SK-N-MC (cell line): ENCODE measurements at places on chromosomes 6 and 20.

GRCh38 chr20:1805161-1805581 lies 90.0 kb upstream of the SIRPA start:
- no peak for DNase-seq

DNA sequence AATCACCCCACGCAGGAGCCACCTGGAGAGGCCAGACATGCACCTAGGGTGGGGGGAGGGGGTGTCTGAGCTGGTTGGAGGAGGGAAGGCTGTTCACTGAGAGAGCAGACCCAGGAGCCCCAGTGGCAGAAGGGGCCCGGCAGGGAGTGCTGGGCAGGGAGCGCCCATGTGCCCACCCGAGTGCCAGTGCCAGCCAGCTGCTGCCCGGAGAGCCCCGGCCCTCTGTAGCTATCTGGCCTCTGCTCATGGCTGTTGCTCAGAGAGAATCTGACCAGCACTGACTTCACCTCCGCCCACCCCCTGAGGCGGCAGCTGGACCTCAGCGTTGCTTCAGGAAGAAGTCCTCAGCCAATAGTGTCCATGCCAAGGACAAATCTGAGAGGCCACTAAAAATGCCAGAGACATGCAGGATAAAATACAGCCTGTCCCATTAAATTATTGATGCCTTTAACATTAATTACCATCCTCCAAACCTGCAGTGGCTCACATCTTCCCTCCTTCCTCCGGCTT lies 22.8 kb downstream of the SLC17A9 start:
- no peak for DNase-seq

DNA sequence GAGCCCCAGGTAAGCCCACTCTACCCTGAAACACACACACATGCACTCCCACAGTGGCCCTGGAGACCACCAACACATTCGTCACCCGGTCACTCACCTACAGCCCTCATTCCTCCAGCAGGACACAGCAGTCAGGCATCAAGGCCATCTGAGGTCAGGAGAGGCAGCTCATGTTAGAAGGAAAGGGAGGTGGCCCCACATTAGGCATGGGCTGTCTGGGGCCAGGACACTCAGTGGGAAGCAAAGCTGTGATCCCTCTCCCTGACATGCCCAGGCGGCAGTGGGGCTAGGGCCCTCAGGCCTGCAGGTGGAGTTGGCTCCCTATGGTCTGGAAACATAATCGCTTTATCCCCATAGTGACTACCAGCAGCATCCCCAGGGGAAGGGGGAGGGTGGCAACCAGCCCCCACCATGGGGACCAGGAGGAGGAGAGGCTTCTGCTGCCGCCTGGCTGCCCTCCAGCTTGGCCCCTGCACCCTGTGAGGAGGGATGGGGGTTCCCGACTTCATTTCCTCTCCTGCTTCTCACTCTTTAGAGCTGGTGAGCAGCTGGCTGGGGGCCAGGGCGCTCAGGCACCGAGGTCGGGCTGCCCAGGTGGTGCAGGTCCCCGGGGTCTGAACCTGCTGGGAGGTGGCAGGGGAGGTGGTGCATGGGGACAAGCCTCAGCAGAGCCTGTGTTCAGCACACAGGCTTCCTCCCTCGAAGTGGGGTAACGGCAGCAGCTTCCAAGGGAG lies 76.6 kb upstream of the CST7 start:
- no peak for DNase-seq

DNA sequence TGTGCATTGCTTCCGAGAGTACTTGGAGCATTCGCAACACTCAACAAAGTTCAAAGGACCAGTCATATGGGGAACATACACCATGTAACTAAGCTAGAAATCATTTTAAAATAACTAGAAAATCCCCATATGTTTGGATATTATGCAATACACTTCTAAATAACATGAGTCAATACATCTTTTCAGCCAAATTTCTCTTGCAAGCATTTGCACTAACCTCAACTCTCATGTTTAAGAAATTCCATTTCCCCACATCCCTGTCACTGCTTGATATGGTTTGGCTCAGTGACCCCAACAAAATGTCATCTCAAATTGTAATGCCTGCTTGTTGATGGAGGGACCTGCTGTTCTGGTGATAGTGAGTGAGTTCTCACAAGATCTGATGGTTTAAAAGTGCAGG lies 85.7 kb upstream of the CST7 start:
- DNase-seq: no peak

GRCh38 chr20:47691625-47692024 lies 93.7 kb downstream of the SULF2 start:
- no peak for DNase-seq

DNA sequence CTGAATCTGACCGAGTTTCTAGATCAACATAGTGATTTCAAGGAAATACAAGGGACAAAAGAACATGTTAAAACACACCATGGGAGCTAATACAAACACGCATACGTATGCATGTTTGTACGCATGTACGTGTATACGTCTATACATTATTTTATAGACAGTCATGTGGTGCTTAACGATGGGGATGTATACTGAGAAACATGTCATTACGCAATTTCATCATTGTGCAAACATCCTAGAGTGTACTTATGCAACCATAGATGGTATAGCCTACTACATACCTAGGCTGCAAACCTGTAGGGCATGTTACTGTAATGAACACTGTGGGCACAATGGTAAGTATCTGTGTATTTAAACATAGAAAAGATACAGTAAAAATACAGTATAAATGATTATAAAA lies 25.0 kb upstream of the NELFCD start:
- DNase-seq: peak; percentile 18

- no peak for DNase-seq
These were observed 179.1 kb downstream of the THBS2 start for GRCh38 chr6:169074526-169074925.

DNA sequence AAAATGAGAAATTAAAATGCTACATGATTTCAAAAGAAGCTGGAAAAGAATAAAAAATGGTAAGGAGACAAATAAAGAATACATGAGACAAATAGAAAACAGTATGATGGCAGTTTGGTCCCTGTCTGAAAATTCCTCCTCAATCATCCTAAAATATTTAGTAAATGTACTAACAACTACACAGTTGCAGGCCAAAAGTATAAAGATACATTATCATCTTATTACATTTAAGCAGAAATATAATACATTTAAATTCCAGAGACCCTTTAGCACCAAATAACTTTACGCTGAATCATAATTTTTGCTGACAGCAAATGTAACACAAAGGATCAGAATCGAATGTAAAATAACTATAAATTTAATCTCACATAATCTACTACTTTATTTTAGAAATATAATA lies 4.4 kb downstream of the HMGCLL1 start:
- DNase-seq: no peak

GRCh38 chr6:72650081-72650745 lies 28.3 kb downstream of the KCNQ5 start:
- DNase-seq: no peak

DNA sequence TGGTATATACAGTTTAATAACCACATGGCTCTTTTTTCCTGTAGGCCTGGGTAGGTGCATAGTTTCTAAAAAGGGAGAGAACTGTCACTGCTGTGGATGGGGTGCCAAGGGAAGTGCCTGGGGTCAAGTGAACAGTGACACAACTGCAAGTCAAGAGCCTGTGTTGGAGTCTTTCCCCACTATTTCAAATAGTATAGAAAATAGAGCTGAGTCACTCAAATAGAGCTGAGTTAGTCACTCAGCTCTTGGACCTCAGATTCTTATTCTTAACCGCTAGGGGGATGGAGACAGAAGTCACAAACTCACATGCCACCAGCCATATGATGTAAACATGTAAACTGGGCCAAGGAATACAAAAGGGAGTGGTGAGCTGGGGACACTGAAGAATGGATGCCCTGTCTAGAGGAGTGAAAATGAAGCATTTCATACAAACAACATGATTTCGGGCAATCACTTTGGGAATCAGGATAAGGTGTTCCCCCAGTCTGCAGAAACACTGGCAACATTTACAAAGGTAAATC lies 2.1 kb downstream of the NQO2 start:
- DNase-seq: no peak

DNA sequence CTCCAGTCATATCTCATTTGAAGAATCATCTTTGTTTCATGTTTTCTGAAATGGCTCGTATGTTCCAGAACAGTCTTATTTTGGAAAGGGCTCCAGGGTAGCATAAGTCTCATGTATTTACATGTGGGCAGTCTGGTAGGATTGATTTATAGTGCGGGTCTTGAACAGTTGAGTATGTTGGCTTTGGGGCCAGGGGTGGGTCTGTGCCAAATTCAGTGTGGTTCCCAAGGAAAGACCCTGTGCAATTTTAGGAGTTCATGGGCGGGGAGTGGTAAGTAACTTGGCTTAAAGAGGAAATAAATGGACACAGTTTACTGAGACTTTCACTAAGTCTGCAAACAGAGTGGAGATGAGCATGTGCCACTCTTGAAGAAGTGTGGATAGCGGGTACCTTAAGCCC lies 7.7 kb downstream of the FNDC1 start:
- DNase-seq: no peak

GRCh38 chr6:122995921-122996793 lies at the start of gene CLVS2:
TSS of gene CLVS2 (plus strand) at chr6:122996235. CDS start at chr6:122997778, 1,543 bp downstream.
- no peak for DNase-seq

DNA sequence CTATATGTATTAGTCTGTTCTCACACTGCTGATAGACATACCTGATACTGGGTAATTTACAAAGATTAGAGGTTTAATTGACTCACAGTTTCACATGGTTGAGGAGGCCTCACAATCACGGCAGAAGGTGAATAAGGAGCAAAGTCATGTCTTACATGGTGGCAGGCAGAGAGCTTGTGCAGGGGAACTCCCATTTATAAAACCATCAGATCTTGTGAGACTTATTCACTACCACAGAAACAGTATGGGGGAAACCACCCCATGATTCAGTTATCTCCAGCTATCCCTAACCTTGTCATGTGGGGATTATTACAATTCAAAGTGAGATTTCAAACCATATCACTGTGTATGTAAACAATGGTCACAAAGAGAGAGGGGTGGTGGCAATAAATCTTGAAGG lies 6.6 kb downstream of the CST8 start:
- no peak for DNase-seq

DNA sequence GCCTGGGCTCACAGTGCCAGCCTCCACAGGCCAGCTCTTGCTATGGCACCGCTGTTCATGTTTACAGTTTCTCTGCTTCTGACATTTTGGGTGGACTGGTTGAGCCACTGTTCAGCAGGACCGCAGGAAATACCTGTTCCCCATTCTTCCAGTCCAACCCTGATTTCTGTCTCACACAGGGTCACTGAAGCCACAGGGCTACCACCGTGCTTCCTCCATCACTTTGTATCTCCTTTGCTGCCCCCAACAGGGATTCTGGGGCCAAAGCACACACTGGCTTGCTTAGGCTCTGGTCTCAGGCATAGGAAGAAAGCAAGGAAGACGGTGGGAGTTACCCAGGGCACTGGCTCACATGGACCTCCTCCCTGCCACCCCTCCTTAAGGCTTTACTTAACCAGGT lies 164.5 kb downstream of the UNC5CL start:
- no peak for DNase-seq

- DNase-seq: no peak
These were observed 160.1 kb downstream of the DLL1 start for GRCh38 chr6:170130771-170131241.

GRCh38 chr20:58720890-58721289 lies 28.3 kb downstream of the NPEPL1 start:
- DNase-seq: no peak

- no peak for DNase-seq
These were observed 43.8 kb downstream of the BMP6 start for GRCh38 chr6:7769702-7770101.

DNA sequence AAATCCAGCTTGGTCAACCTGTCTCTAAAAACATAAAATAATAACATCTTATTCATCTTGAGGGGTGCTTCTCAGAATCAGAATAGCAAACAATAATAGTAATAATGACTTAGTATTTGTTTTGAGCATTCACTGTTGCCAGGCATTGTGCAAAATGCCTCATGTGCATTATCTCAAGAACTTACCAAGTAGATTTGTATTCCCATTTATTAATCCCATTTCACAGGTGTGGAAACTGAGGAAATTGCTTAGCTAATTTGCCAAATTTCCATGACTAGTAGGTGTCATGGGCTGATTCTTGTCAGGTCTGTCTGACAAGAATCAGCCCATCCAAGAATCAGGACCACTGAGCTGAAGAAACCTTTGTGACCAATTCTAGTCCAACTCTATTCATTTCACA lies 5.5 kb downstream of the TTBK1 start:
- DNase-seq: no peak

DNA sequence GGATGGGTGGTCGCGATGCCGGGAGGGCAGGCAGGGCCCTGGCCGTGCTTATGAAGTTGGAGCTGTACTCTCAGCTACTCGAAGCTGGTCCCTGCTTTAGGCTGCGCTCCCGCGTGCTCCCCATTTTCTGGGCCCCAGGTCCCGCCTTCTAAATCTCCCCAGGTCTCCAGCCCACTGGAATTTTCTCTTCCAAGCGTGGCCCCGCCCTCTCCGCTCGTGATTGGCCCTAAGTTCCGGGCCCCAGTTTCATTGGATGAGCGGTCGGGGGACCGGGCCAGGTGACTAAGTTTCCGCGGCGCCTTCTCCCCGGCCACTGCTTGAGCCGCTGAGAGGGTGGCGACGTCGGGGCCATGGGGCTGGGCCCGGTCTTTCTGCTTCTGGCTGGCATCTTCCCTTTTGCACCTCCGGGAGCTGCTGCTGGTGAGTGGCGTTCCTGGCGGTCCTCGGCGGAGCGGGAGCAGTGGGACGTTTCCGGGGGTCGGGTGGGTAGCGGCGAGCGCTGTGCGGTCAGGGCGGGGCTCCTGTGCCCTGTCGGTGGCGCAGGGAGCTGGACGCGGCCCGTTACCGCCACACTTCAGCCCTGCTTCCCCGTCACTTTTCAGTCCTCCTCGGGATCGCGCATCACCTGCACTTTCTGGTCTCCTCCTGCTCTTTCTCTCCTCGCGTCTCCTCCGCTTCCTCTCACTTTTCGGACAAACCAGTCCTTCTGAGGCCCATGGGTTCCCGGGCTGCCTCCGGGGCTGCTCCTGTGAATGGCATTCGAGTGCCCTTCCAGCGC lies at the start of gene MICA:
MICA (plus strand) TSS at position 313 of the 778 bp plus-strand sequence; CDS start at position 351, 38 bp downstream.
- peak; percentile 52 for DNase-seq

GRCh38 chr20:37920270-37920669 lies 17.3 kb downstream of the VSTM2L start:
- DNase-seq: no peak

- DNase-seq: no peak
These were observed 93.5 kb downstream of the CEBPB start for GRCh38 chr20:50283922-50284810.

GRCh38 chr20:44616604-44616964 lies 34.2 kb downstream of the PKIG start:
- DNase-seq: peak; percentile 39

- DNase-seq: no peak
These were observed 143.4 kb downstream of the DHX35 start for GRCh38 chr20:39105551-39105950.
